ENCODE measurements at places on chromosomes 11 and 22. TPM values are rescaled to one million over a fixed set of nuclear protein-coding genes. Genes with fewer than 3 reads are reported as not detected.

- H3K27ac ChIP-seq = no peak overlapping the region
- no peak overlapping the region for H3K4me3 ChIP-seq
- H3K36me3 ChIP-seq = no peaks in the 10 kb centered on the region
- no peaks in the 10 kb centered on the region for H3K4me1 ChIP-seq
Measured at GRCh38 chr22:47307326-47307725, 544.9 kb downstream of the TBC1D22A start.

GRCh38 chr11:17921659-17922415 lies 91.0 kb downstream of the SERGEF start:
- H3K4me1 ChIP-seq = peaks cover 7% of the 10 kb centered on the region
- H3K36me3 ChIP-seq = no peaks in the 10 kb centered on the region
- no peak overlapping the region for H3K4me3 ChIP-seq
- H3K27me3 ChIP-seq = no peaks in the 10 kb centered on the region
- no peak overlapping the region for H3K27ac ChIP-seq

Gene SNU13
- 241 TPM for total RNA-seq

DNA sequence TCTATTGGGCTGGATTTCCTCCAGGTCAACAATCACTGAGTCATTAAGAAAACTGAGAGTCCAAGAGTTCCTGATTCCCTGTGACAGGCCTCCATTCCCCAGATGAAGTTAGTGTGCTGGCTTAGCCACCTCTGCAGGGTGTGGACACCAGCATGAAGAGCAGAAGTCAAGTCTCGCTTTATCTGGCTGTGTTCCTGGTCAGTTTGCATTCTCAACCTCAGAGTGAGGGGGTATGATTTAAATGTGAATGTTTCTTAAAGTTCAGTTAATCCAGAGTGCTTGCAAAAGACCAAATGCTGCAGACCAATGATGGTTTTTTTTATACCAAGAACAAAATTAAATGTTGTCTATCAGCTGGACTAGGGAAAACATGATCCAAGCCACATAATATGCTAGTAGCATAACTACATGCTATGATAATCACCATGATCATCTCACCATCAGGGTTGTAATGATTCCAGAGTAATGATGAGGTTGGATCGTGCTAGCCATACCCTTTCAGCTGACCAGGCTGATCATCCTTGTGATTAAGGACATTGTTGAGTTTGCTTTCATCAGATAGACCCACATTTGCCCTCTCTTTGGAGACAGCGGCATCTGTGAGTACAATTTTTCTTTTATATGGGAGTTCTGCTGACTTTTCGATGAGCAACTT lies 145.8 kb upstream of the ARHGAP20 start:
- no peaks in the 10 kb centered on the region for H3K27me3 ChIP-seq
- H3K27ac ChIP-seq = no peak overlapping the region
- DNase-seq = no peak

DNA sequence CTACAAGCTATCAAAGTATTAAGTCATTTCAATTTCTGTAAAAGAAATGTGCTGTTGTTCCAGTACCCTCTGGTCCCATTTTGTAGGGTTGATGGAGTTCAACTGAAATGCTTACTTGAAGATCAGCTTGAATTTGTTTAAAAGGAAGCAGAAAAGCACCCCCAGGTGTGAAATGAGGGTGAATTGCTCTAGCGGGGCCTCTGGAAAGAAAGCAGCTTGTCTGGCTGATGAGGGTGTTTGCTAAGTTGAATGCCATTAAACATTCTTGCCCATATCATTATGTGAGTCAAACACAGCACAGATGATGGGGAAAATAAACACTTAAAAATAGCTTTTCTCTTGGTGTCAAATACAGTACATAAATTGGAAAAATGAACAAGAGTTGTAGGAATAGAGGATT lies 280.3 kb downstream of the RAB38 start:
- no peak overlapping the region for H3K27ac ChIP-seq
- DNase-seq = no peak
- H3K4me3 ChIP-seq = no peak overlapping the region
- no peaks in the 10 kb centered on the region for H3K4me1 ChIP-seq
- H3K27me3 ChIP-seq = no peaks in the 10 kb centered on the region
- H3K36me3 ChIP-seq = no peaks in the 10 kb centered on the region

Gene LRP4
- total RNA-seq = 22.1 TPM

DNA sequence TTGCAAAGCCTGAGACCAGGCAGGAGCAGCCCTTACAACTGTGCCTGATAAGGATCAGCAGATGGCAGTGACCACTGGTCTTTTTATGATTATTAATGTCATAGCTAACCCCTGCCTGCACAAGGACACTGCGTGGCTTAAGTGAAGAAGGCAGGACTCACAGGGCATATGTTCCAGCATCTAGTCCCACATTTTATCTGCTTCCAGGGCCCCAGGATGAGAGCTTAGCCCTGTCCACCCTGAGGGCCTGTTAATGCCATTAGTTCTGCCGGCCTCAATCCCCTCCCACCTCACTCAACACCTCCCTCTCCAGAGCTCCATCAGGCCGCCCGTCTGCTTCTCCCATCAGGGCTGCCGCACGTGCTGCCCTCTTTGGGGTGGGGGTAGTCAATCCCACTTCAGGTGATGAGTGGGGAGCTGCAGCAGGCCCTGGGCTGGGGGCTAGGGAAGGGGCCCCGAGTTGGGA lies 33.1 kb upstream of the TSPAN18 start:
- no peaks in the 10 kb centered on the region for H3K4me1 ChIP-seq
- DNase-seq = no peak
- no peak overlapping the region for H3K4me3 ChIP-seq

Gene MPEG1
- not detected for total RNA-seq

- H3K27ac ChIP-seq = no peak overlapping the region
- no peak overlapping the region for H3K4me3 ChIP-seq
- H3K4me1 ChIP-seq = no peaks in the 10 kb centered on the region
Measured at GRCh38 chr22:45923835-45924234, 53.1 kb downstream of the WNT7B start.

- no peak for DNase-seq
- H3K4me3 ChIP-seq = no peak overlapping the region
- H3K36me3 ChIP-seq = no peaks in the 10 kb centered on the region
- no peak overlapping the region for H3K27ac ChIP-seq
- H3K27me3 ChIP-seq = no peaks in the 10 kb centered on the region
Measured at GRCh38 chr11:105588001-105588400, 21.9 kb upstream of the GRIA4 start.

DNA sequence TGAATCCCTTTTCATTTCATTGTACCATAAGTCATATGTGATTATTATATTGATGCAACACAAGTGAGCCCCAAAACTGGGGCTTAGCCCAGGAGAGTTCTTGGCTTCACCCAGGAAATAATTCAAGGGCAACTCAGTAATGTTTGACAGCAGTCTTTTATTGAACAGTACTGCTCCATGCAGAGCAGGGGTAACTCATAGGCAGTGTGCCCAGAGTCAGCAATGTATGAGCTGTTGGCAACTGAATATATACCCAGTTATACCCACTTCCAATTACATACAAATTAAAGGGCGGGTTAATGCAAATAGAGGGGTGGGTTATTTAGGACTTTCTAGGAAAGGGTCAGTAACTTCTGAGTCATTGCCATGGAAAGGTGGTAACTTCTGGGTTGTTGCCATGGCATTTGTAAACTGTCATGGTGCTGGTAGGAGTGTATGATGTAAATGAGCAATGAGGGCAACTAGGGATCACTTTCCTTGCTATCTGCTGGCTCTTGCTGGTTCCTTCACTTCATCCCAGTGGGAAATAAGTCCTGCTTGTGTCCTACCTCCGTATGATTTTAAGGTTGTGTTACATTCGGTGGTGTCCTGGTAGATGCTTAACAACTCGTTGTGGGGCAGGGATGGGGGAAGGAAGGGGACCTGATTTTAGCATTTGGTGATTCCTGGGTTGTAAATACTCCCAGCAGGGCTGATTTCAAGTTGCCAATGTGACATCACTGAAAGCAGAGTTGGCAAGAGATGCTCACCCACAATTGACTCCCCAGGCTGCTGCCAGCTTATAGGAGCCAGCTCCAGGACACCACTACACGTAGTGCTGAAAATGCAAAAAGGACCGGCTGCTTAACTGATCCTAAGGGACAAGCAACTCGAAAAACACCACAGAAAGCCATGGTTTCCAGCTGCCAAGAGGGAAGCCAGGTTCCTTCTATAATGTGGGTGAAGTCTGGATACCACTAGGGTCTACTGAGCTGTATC lies 70.1 kb downstream of the SYT9 start:
- no peaks in the 10 kb centered on the region for H3K4me1 ChIP-seq
- H3K4me3 ChIP-seq = no peak overlapping the region
- H3K27me3 ChIP-seq = no peaks in the 10 kb centered on the region
- DNase-seq = no peak
- no peaks in the 10 kb centered on the region for H3K36me3 ChIP-seq

- no peaks in the 10 kb centered on the region for H3K36me3 ChIP-seq
- H3K27me3 ChIP-seq = no peaks in the 10 kb centered on the region
- no peak overlapping the region for H3K27ac ChIP-seq
- peaks cover 3% of the 10 kb centered on the region for H3K4me1 ChIP-seq
- H3K4me3 ChIP-seq = no peak overlapping the region
Measured at GRCh38 chr11:93193731-93194130, 4.1 kb downstream of the SLC36A4 start.

GRCh38 chr11:101721270-101721669 lies 137.5 kb upstream of the TRPC6 start:
- H3K27me3 ChIP-seq = no peaks in the 10 kb centered on the region
- DNase-seq = no peak
- H3K4me3 ChIP-seq = no peak overlapping the region
- no peaks in the 10 kb centered on the region for H3K4me1 ChIP-seq
- H3K36me3 ChIP-seq = no peaks in the 10 kb centered on the region

DNA sequence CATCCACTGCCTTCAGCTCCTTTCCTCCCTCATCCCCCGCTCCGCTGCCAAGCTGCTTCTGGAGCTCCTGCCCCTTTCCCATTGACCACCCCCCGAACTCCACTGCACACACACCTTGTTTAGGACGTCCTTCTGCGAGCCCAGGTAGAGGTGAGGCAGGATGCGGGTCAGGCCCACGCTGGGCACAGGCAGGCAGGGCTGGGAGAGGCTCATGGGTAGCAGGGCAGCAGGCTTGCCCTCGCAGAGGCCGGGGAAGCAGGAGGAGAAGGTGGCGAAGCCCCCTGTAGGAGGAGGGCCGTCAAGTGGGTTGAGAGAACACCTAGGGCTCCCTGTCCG lies 13.3 kb downstream of the DUSP8 start:
- no peak overlapping the region for H3K27ac ChIP-seq
- DNase-seq = no peak
- H3K4me3 ChIP-seq = no peak overlapping the region
- no peaks in the 10 kb centered on the region for H3K36me3 ChIP-seq

Gene C11orf65
- total RNA-seq = 0.22 TPM

Gene CYP2D6
- total RNA-seq = 0.77 TPM

DNA sequence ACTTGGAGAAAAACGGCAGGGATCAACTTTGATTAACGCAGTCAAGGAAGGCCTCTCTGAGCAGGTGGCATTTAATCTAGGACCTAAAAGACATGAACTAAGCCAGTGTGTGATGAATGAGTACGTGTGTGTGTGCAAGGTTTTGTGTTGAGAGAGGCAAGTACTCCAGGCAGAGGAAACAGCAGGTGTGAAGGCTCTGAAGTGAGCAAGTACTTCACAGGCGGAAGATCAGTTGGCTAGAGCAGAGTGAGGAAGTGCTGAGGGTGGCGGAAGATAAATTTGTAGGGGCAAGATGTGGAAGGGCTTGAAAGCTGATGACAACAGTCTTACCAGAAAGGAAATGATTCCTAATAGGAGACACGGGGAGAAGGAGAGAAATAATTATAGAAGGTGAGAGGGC lies 6.8 kb downstream of the APIP start:
- H3K27me3 ChIP-seq = no peaks in the 10 kb centered on the region
- no peak overlapping the region for H3K27ac ChIP-seq
- peaks cover 4% of the 10 kb centered on the region for H3K4me1 ChIP-seq
- no peak for DNase-seq
- H3K36me3 ChIP-seq = no peaks in the 10 kb centered on the region

Measured in H1 (cell line).